ENCODE measurements at places on chromosomes 3 and 15. TPM values are rescaled to one million over a fixed set of nuclear protein-coding genes. Genes with fewer than 3 reads are reported as not detected.
A peak's percentile ranks its signal among the peaks of the same experiment; 100 is the strongest.

DNA sequence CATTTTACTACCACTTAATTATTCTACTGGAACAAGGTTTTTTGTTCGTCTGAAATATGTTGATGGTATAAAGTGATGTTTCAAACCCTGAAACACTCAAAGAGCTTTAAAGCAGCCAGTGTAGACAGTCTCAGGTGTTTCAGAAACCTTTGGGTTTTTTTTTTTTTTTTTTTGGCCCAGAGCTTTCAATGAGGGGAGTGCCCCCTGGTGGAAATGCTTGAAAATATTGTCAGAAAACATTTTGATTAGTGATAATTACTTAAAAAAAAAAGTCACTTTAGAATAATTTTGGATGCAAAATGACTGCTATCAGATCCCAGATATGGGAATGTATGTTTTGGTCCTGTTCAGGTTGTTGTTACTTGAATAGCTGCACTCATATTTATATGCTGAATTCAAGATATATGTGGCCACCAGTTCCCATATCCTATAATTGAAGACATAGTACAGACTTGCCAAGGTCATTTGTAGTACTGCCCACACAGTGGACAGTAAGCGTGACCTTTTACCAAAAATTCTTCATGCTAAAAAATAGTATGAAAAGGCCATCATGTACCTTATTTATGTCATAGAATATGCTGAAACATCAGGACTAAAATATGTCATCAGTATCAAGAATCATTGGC lies 35.9 kb downstream of the SATB1 start:
- no peaks in the 10 kb centered on the region for H3K4me1 ChIP-seq
- no peak overlapping the region for H3K4me3 ChIP-seq
- no peak overlapping the region for H3K27ac ChIP-seq
- H3K27me3 ChIP-seq: no peaks in the 10 kb centered on the region
- peaks cover 3% of the 10 kb centered on the region for H3K36me3 ChIP-seq

DNA sequence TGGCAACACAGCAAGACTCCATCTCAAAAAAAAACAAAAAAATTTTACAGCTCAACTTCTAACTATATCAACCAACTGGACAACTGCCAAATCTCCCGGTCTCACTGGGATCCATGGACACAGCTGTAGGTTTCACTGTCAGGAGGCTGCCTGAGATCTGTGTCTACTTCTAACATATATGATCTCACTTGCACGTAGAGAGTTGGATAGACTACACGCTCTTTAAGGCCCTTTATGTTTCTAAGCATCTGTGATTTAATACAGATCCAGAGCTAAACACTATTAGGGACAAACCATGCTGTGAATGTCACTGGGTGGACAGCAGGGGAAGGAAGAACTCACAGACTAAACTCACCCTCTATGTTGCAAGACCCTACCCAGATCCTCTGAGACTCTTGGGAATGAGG lies 13.0 kb upstream of the APOD start:
- H3K36me3 ChIP-seq: no peaks in the 10 kb centered on the region
- H3K27ac ChIP-seq: no peak overlapping the region
- H3K27me3 ChIP-seq: no peaks in the 10 kb centered on the region
- no peaks in the 10 kb centered on the region for H3K4me1 ChIP-seq

GRCh38 chr3:58274027-58274614 lies 31.9 kb upstream of the RPP14 start:
- H3K36me3 ChIP-seq: no peaks in the 10 kb centered on the region
- peaks cover 2% of the 10 kb centered on the region for H3K4me1 ChIP-seq
- no peak overlapping the region for H3K27ac ChIP-seq
- H3K27me3 ChIP-seq: no peaks in the 10 kb centered on the region
- no peak overlapping the region for H3K4me3 ChIP-seq

Gene DPH6
- polyA plus RNA-seq: 4.8 TPM

DNA sequence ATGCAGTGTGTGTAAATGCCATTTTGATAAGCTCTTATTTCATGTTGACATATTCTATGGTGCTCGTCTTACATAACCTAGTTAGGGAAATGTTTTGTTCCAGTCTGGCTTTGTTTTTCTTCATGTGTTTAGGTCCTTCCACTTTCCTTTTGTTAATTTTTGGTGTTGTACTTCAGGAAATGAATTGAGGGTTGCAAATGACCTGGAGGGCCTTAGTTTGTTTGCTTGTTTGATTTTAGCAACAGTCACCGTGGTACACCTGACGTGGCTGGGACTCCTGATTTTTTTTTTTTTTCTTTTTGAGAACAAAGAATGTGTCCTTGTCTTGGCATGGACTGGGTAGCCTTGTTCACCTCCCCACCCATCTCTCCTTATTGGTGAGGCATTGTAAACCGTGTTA lies 114.8 kb downstream of the IGF1R start:
- peaks cover 3% of the 10 kb centered on the region for H3K4me1 ChIP-seq
- H3K36me3 ChIP-seq: no peaks in the 10 kb centered on the region
- H3K27ac ChIP-seq: no peak overlapping the region
- DNase-seq: no peak
- H3K4me3 ChIP-seq: no peak overlapping the region

Gene ROBO1
- 2.1 TPM for polyA plus RNA-seq

DNA sequence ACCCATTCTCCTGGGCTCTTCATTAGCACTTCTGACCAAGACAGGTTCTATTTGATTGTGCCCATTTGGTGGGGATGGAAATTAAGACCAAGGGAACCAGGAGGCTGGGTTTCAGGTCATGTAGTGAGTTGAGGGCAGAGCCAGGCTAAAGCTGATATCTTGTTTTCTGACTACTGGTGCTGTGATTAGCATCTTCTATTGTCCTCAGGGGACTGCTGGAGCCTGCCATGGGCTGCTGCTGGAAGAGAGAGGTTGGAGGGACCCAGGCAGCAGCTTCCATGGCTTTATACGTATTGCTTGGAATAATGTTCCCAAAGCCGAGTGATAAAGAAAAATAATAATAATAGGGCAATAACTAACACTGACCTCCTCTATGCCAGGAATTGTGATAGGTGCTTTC lies 211.4 kb upstream of the ROPN1 start:
- H3K27ac ChIP-seq: peak overlapping the region; percentile 11
- H3K36me3 ChIP-seq: no peaks in the 10 kb centered on the region
- H3K27me3 ChIP-seq: no peaks in the 10 kb centered on the region
- no peak overlapping the region for H3K4me3 ChIP-seq

DNA sequence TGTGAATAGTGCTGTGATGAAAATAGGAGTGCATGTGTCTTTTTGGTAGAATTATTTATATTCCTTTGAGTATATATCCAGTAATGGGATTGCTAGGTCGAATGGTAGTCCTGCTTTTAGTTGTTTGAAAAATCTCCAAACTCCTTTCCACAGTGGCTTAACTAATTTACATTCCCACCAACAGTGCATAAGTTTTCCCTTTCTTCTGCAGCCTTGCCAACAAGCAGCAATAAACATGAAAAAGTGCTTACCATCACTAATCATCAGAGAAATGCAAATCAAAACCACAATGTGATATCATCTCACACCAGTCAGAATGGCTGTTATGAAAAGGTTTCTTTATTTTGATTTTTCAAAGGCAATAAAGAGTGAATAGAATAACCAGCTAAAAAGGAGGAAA lies 1105.9 kb downstream of the NAALADL2 start:
- H3K36me3 ChIP-seq: no peaks in the 10 kb centered on the region
- no peaks in the 10 kb centered on the region for H3K27me3 ChIP-seq
- no peak overlapping the region for H3K4me3 ChIP-seq
- no peak for DNase-seq
- no peaks in the 10 kb centered on the region for H3K4me1 ChIP-seq
- H3K27ac ChIP-seq: no peak overlapping the region

- no peak for DNase-seq
- no peak overlapping the region for H3K4me3 ChIP-seq
- no peaks in the 10 kb centered on the region for H3K4me1 ChIP-seq
- H3K36me3 ChIP-seq: no peaks in the 10 kb centered on the region
- H3K27ac ChIP-seq: no peak overlapping the region
- H3K27me3 ChIP-seq: no peaks in the 10 kb centered on the region
Observed at GRCh38 chr3:133023362-133023761, 14.8 kb upstream of the TMEM108 start.

DNA sequence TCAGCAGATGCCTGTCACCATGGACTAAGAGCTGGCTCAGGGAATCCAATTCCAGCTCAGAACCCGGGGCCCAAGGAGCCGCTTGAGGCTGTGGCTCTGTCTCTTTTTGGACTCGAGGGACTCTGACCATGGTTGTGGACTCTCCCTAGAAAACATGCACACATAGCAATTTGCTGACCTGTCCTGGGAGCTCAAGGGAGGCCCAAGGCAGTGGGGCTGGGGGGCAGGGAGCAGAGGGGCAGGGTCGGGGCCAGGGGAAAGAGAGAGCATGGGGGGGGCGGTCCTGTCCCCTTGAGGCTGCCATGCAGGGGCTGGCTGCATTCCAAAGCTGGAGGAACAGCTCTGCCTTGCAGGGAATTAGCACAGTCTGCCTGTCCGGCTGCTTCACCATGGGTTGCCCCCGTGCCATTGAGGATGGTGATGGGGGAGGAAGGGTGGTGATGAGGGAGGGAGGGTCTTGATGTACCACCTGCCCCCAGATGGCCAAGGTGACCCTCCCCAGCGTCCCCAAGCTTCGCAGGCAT lies 190.1 kb downstream of the GOLGA6L6 start:
- H3K27ac ChIP-seq: no peak overlapping the region
- no peaks in the 10 kb centered on the region for H3K4me1 ChIP-seq
- H3K4me3 ChIP-seq: no peak overlapping the region
- DNase-seq: peak; percentile 84
- H3K27me3 ChIP-seq: no peaks in the 10 kb centered on the region

Gene LRRIQ4
- not detected for polyA plus RNA-seq

DNA sequence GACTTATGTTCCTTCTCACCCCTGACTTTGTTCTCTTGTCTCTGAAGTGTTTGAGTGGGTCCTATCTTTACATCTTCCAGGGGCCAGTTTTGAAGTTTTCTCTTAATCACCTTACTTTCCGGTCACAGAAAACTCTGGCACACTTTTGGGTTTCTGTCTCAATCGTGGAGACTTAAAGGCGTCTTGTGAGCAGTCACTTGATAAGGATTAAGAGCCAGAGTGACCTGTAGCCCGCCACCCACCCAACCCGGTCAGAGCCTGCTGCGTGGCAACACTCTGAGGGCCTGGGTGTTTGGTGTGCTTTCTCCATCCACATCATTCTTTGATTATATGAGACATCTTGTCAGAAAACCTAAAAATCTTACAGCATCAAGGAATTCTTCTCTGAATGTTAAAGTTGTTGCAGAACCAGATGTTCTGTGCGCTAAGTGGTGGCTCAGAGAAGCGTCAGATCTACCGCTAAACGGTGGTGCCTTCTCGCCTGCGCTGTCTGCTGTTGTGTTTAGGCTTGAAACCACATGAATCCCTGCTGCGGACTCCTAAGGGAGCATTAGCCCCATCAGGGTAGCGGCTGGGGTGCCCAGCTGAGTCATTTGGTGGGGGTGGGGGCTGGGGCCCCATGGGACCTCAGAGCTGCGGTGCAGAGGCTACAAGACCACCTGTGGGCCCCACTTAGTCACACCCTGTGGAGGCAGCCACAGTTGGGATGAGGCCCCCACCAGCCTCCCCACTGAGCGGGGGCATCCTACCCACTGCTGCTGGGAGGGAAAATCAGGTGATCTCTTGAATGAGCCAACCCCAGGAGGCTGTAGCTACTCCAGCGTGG lies 158.7 kb upstream of the BHLHE40 start:
- no peak overlapping the region for H3K27ac ChIP-seq
- H3K4me1 ChIP-seq: no peaks in the 10 kb centered on the region
- H3K4me3 ChIP-seq: no peak overlapping the region
- DNase-seq: no peak
- H3K36me3 ChIP-seq: peaks cover 6% of the 10 kb centered on the region

Gene ARPIN
- 9.8 TPM for polyA plus RNA-seq

DNA sequence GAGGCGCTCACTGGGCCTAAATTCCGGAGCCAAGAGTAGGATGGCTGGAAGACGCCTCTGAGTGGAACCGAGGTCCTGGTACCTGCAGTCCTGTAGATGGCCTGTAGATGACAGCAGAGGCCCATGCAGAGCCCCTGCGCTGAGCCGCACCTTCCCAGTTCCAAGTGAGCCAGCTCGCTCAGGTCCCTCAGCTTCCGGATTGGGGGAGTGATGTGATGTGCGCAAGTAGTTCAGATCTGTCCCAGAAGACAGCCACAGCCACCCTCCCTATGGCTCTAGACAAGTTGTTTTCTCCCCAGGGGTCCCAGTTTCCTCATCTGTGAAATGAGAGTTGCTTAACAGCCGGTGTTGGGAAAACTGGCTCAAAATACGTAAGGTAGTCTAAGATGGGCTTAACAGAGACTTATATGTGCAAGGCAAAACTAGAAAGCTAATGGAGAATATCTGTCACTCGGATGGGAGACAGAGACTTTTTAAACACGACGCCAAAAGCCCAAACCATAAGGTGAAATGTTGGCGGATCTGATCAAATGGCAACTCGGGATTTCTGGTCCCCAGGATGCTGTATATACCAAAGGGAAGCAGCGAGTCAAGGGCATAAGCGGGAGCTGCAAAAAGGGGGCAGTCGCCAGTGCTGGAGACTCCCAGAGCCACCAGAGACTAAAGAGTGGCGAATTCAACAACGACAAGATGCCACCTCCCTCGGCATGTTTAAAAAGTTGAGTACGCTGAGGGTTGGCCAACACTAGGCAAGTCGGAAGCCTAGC lies 765 bp upstream of the MAPKAPK3 start:
- no peaks in the 10 kb centered on the region for H3K4me1 ChIP-seq
- H3K4me3 ChIP-seq: peak overlapping the region; percentile 51
- DNase-seq: peak; percentile 87
- no peak overlapping the region for H3K27ac ChIP-seq
- no peaks in the 10 kb centered on the region for H3K27me3 ChIP-seq
- H3K36me3 ChIP-seq: no peaks in the 10 kb centered on the region

DNA sequence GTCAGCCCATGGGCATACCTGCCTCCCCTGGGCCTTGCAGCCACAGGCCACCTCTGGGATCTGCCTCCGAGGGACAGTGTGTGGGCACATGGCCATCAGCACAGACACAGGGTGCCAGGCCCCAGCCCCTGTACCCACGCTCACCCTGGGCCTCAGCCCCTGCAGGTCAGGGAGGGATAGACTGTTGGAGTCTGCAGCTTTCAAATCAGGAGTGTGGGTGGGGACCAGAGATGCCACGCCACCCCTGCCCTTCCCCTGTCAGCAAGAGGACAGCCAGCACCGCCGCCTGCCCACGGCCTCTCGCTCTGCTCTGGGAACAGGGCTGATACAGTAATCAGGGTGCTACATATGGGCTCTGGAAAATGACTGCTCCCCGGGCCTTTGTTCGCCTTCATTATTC lies 72.7 kb downstream of the DNAJB8 start:
- H3K4me1 ChIP-seq: no peaks in the 10 kb centered on the region
- DNase-seq: no peak
- H3K36me3 ChIP-seq: no peaks in the 10 kb centered on the region
- no peak overlapping the region for H3K27ac ChIP-seq
- H3K4me3 ChIP-seq: no peak overlapping the region

Gene ST3GAL6
- polyA plus RNA-seq: 7.5 TPM

- H3K27me3 ChIP-seq: no peaks in the 10 kb centered on the region
- no peak overlapping the region for H3K27ac ChIP-seq
- no peak for DNase-seq
Observed at GRCh38 chr3:60140160-60140559, 1090.3 kb upstream of the CFAP20DC start.

GRCh38 chr3:87335931-87336330 lies 59.5 kb upstream of the POU1F1 start:
- no peaks in the 10 kb centered on the region for H3K36me3 ChIP-seq
- no peaks in the 10 kb centered on the region for H3K4me1 ChIP-seq
- H3K27me3 ChIP-seq: no peaks in the 10 kb centered on the region
- H3K27ac ChIP-seq: no peak overlapping the region
- no peak for DNase-seq
- no peak overlapping the region for H3K4me3 ChIP-seq

Measured in aorta (tissue), 5 donors.